ENCODE measurements at places on chromosomes 1 and 21.

- no peaks in the 10 kb centered on the region for H3K4me1 ChIP-seq
- H3K27me3 ChIP-seq: no peaks in the 10 kb centered on the region
Measured at GRCh38 chr1:10638559-10639005, 157.9 kb downstream of the CASZ1 start.

DNA sequence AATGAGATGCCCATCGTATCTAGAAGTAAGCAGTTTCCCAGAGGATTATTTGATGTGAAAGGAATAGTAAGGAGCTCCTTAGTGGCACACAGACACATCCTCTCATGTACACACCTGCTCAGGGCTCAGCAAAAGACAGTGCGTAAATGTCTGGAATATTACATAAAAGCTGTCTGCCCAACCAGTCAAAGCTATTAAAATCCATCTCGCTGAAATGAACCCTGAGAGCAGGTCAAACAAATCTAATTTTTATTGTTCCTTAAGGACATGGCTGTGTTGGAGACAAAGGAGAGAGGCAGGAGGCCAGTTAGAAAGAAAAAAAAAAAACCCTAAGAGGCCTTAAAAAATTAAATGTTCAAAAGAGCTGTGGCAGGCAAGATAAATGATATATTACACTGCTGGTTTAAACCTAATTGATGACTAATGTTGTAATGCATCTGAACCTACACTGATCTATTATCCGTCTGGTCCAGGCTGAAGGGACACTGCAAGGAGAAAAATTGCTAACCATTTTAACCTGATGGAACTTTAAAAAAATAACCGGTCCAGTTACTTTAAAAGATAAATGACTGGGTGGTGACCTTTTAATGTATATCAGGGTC lies 58.5 kb upstream of the FGGY start:
- no peaks in the 10 kb centered on the region for H3K36me3 ChIP-seq
- DNase-seq: no peak
- H3K27me3 ChIP-seq: no peaks in the 10 kb centered on the region

GRCh38 chr1:25922971-25923552 lies 16.8 kb upstream of the STMN1 start:
- no peaks in the 10 kb centered on the region for H3K36me3 ChIP-seq
- no peak overlapping the region for H3K27ac ChIP-seq
- DNase-seq: no peak
- H3K4me1 ChIP-seq: peaks cover 3% of the 10 kb centered on the region
- H3K27me3 ChIP-seq: no peaks in the 10 kb centered on the region
- no peak overlapping the region for H3K4me3 ChIP-seq

DNA sequence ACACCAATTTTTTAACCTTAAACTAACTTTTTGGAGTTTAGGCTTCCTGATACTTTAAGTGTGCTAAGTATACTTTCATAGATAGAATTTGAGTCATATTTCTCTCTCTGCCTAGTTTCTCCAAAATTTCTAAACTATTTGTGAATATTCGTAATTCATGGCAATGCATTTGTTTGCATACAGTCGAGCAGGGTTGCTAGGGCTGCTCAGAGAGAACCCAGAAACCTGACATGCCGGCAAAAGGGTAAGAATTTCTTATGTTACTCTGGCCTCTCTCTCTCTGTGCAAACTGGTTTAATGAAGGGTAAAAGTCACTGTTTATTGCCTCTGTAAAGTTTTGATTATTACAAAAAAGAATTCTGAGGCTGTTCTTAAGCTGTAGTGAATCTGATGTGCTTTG lies 25.1 kb upstream of the SLC9A1 start:
- DNase-seq: peak; percentile 40
- H3K27ac ChIP-seq: no peak overlapping the region
- H3K4me1 ChIP-seq: peaks cover 5% of the 10 kb centered on the region
- H3K4me3 ChIP-seq: no peak overlapping the region
- no peaks in the 10 kb centered on the region for H3K27me3 ChIP-seq

DNA sequence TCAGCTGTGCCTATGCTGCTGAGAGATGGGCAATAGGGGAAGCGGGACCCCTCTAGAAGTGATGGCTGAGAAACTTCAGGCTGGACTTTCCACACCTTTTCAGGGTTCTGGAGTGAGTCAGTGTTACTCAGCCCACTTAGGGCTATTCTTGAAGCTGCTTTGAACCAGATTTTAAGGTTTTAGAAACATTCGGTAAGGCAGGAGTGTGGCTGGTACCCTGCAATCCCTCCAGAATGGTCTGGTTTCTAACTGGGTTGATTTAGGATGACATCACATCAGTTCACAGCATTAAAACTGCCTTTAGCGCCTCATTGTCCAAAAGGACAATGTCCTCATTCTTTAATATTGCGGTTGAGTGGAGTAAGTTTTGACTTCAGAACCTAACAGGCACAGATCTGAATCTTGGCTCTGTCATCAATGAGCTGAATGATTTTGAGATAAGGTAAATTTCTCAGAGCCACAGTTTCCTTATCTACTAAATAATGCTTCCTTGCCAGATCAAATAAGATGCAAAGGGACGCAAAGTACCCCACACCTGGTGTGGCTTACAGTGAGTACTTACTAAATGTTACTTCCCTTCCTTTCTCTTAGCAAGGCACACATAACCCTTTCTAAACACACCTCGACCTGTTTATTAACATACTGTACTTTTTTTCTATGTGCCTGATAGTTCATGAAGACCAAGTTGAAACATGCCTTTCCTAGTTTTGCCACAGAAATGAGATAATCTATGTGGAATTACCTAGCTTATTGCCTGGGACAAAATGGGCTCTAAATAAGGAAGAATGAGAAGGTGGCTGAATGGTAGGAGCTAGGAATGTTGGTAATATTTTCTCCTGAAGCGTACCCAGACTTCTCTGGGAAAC lies 209.8 kb downstream of the ROR1 start:
- H3K4me3 ChIP-seq: no peak overlapping the region
- H3K27ac ChIP-seq: no peak overlapping the region
- no peaks in the 10 kb centered on the region for H3K4me1 ChIP-seq
- no peaks in the 10 kb centered on the region for H3K27me3 ChIP-seq
- no peak for DNase-seq
- H3K36me3 ChIP-seq: no peaks in the 10 kb centered on the region

- H3K27ac ChIP-seq: no peak overlapping the region
- no peaks in the 10 kb centered on the region for H3K36me3 ChIP-seq
- peak; percentile 83 for DNase-seq
- no peak overlapping the region for H3K4me3 ChIP-seq
- no peaks in the 10 kb centered on the region for H3K27me3 ChIP-seq
Measured at GRCh38 chr1:37323486-37324377, 150.6 kb upstream of the ZC3H12A start.

- no peak for DNase-seq
- H3K27me3 ChIP-seq: no peaks in the 10 kb centered on the region
- H3K36me3 ChIP-seq: no peaks in the 10 kb centered on the region
- no peaks in the 10 kb centered on the region for H3K4me1 ChIP-seq
- no peak overlapping the region for H3K4me3 ChIP-seq
Measured at GRCh38 chr1:66745451-66745850, 6.8 kb upstream of the DYNLT5 start.

DNA sequence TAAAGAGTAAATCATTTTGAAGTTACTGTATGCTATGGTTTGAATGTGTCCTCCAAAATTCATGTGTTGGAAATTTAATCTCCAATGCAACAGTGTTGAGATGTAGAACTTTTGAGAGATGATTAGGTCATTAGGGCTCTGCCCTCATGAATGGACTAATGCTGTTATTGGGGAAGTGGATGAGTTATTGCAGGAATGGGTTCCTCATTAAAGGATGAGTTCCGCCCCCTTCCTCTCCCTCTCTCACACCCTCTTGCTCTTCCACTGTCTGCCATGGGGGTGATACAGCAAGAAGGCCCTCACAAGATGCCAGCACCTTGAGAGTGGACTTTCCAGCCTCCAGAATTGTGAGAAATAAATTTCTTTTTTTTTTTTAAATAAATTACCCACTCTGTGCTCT lies 97.6 kb downstream of the ATP1A1 start:
- no peak for DNase-seq
- no peaks in the 10 kb centered on the region for H3K36me3 ChIP-seq
- no peaks in the 10 kb centered on the region for H3K27me3 ChIP-seq
- peak overlapping the region; percentile 97 for H3K27ac ChIP-seq

DNA sequence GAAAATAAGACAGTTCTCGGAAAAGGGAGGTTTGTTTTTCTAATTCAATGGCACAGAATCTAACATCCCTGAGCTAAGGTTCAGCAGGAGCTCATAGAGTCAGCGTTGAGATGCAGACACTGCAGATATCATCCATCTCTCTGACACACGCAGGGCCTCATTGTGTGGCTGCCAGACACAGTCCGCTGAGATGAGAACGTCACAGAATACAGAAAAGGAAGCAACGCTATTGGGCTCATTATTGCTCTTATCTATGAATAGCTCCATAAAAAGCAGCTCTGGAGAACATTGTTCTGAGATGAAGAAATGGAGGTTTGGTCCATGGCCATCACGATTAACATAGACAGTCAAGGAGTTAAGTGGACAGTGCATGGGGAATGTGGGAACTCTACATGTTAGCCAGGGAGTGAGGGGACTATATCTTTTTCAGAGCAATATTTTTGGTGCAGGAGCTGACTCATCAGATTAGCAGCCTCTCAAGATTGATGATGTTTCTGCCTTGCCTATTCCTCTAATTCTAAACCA lies 771.6 kb upstream of the CXADR start:
- DNase-seq: no peak
- no peaks in the 10 kb centered on the region for H3K27me3 ChIP-seq
- no peaks in the 10 kb centered on the region for H3K36me3 ChIP-seq
- H3K27ac ChIP-seq: no peak overlapping the region

GRCh38 chr1:116386042-116386441 lies 13.0 kb downstream of the ATP1A1 start:
- H3K27ac ChIP-seq: peak overlapping the region; percentile 16
- DNase-seq: no peak
- H3K4me1 ChIP-seq: peaks cover 65% of the 10 kb centered on the region
- no peaks in the 10 kb centered on the region for H3K27me3 ChIP-seq
- H3K36me3 ChIP-seq: peaks cover 94% of the 10 kb centered on the region
- no peak overlapping the region for H3K4me3 ChIP-seq

DNA sequence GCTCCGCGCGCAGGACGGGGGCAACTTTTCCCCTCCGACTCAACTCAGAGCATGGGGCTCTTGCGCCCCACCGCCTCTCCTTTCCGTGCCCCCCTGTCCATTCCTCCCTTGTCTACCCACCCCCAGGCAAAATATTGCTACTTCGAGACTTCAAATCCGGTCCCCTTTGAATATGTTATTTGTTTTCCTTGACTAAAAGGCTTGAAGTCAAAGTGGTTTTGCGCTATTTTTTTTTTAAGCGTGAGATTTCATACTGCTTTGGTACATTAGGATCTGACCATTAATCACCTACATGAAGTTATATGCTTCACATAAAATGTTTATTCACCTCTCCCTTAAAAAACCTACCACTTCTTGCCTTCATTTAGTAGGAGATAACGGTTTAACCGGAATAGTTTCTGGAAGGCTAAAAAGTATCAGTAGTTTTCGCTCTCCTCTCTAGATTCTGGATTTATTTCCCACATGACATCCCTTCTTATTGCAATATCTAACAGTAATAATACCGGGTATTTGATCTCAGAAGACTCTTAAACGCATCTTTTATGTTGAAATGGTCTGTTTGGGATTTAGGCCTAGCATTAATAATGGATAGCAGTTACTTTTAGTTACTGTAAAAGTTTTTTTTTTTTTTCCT lies 1.6 kb downstream of the NFIA start:
- peaks cover 11% of the 10 kb centered on the region for H3K36me3 ChIP-seq
- H3K27me3 ChIP-seq: no peaks in the 10 kb centered on the region
- H3K27ac ChIP-seq: no peak overlapping the region

DNA sequence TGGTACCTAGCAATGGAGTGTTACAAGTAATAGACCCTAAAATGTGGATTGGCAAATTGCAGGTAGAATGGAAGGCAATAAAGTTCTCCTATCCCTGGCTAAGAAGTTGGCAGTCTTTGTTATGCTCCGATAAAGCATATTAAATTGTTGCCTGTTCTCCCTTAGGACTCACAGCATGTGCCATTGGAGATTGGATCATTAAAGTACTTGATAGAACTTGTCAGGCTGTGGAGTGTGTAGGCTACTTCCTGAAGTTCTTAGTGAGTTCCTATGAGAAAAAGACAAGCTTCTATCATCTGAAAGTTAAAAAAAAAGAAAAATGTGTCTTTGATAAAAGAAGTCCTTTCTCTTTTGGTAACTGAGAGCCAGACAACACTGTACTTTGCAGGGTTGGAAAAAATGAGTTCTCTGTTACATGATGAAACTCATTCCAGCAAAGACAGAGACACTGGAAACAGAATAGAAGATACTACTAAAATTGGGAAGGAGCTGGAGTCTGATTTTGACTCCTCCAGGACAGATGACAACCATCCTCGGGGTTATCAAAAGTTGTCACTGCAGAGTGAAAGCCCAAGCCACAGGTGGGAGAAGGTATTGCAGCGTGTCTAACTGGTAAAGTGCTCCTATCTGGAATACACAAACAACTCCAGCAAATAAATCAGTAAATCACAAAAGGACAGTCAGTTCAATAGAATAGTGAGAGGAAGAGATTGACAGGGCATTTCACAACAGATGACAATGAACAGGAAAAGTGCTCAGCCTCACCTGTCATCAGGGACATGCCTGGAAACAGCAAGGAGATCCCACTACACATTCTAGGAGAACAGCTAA lies 87.5 kb upstream of the WDR26 start:
- H3K4me1 ChIP-seq: no peaks in the 10 kb centered on the region
- no peak overlapping the region for H3K27ac ChIP-seq
- DNase-seq: no peak
- H3K4me3 ChIP-seq: no peak overlapping the region

DNA sequence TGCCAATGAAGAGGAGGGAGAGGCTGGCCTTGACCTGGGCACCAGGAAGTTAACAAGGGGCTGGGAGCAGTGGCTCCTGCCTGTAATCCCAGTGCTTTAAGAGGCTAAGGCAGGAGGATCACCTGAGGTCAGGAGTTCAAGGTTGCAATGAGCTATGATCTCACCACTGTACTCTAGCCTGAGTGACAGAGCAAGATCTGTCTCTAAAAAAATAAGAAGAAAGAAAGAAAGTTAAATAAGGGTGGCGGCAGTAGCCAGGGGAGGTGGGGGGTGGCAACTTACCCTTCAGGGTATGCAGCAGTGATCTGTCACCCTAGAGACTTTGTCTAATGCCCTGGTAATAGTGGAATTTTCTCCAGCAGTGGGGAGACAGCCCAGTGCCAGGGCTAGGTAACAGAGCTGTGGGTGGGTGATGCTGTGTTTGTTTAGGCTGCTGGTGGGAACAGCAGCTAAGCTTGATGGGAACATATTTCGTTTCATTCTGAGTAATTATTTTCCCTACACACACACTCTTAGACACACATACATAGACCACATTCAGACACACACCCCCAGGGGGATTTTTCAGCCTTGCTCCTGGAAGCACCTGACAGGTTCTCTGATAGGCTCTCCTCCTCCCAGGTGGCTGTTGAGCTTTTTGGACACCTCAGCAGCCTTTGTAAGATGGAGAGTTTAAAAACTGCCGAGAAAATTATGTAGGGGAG lies 11.3 kb upstream of the SYT6 start:
- DNase-seq: no peak
- H3K4me3 ChIP-seq: no peak overlapping the region
- H3K36me3 ChIP-seq: no peaks in the 10 kb centered on the region
- H3K27ac ChIP-seq: no peak overlapping the region
